Brain (organoid and tissue), 16 donors: ENCODE measurements at places on chromosomes 2 and 18.

- no peak for DNase-seq
Observed at GRCh38 chr2:221370857-221371211, 201.3 kb downstream of the EPHA4 start.

DNA sequence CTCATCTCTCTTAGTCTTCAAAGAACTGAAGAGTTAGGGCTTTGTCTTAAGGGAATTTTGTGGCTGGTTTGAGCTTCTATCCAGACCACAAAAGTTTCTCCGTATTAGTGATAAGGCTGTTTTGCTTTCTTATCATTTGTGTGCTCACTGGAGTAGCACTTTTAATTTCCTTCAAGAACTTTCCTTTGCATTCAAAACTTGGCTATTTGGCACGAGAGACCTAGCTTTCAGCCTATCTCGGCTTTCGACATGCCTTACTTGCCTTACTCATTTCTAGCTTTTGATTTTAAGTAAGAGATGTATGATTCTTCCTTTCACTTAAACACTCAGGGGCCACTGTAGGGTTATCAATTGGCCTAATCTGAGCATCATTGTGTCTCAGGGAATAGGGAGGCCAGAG lies 29.9 kb downstream of the HDHD2 start:
- DNase-seq: no peak

GRCh38 chr2:127661072-127661649 lies 14.2 kb downstream of the LIMS2 start:
- DNase-seq: no peak

- no peak for DNase-seq
Observed at GRCh38 chr2:162196638-162197037, 44.6 kb upstream of the GCG start.

DNA sequence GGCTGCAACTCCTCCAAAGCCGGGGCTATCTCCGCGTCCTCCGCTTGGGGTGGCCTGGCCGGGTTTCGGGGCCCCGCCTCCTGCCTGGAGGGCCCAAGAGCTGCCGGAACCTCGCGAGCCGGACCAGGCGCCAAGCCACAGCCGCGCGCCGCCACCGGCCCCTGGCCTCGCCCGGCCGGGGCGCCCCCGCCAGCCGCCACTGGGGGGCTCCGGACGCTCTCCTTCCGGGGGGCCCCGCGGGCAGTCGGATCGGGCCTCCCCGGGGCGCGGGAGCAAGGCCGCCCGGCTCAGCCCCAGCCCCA lies 17.4 kb upstream of the HAAO start:
- peak; percentile 80 for DNase-seq

DNA sequence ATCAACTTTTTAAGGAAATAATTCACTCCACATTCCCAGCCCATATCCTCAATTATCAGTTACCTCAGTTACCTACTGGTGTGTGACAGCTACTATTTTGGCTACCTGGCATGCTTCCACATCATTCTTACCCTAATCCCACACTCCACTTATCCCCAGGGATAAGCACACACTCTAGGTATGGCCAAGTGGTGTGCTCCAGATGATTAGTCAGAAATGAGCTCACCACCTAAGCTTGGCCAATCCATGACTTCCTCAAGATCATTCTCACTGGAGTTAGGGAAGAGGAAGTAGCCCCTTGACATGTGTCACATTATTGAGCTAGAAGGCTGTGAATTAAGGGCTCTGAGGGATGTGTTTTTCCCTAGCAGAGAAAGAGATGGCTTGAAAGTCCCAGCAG lies 20.9 kb upstream of the SMAD4 start:
- no peak for DNase-seq

DNA sequence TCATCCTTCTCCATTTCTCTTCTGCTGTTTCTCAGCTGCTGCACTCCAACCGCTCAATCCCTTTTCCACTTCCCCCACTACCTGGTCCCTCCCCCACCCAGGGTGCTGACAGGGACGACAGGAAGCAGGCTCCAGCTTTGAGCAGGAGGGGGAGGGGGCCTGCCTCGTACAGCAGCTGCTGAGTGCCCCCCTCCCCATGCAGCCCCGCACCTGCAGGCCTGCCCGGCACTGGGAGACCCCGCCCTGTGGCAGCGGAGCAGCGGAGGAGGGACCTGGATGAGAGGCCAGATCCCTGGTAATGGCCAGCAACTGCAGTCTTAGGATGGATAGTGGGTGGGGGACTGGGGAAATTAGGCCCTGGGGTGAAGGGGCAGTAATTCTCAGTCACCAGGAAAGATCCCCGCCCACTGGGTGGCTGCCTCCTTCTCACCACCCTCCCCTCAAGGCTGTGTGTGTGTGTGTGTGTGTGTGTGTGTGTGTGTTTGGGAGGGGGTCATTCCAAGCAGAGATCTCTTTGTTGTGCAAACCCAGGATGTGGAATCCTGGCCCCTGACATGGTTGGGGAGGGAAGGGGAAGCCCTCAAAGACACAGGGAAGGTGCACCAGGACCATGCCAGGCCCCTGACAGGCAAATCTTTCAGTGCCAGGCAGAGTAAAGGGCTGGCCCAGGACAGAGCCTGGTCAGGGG lies 6.8 kb upstream of the CRYBA2 start:
- no peak for DNase-seq

DNA sequence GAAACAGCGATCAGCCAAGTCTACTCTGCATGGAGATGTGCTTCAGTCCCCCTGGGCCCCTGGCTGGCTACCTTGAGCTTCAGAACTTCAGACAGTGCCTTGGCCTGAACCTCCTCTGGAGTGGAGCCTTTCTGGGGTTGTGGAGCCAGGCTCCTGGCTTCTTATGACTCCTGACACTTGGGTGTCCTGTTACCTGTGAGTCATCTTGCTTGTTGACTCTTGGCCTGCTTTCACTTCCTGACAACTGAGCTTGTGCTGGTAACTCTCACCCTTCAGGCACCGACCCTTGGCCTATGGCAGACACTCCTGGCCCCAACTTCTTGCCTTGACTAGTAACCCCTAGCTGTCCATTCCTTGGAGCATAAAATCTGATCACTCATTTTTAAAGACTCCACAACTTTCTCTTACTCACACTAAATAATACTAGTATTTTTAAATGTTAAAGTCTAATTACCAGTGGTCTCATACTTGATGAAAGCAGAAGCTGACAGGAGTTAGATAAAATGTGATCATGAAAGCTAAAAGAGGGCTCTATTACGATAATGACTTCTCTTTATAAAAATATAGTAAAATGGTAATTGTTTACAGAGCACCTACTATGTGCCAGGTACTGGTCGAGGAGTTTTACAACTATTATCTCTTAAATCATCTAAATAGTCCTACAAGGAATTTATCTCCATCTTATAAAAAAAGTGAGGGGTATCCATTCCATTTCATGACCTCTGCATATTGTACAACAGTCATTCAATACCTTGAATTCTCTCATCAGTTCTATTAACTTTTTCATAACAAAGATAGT lies 46.3 kb upstream of the VIT start:
- no peak for DNase-seq

DNA sequence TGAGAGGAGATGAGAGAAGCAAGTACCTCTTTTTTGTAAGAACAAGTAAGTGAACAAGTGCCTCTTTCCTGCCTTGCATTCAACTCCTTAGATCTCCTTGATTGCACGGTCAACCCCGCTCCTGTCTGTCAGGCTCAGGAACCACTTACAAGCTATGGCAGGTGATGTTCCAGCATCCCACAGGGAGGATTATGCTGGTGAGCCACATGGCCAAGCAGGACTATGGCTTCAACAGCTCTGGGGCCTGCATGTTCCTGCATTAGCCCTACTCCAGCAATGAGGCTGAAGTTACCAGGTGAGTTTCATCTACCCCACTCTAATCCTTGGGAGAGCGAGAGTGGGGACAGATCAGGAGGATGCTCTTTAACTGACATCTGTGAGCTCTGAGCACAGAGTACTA lies 29.5 kb downstream of the TTC32 start:
- no peak for DNase-seq

GRCh38 chr2:127068351-127068741 lies 38.6 kb downstream of the BIN1 start:
- no peak for DNase-seq

GRCh38 chr2:128270672-128271596 lies 47.7 kb downstream of the HS6ST1 start:
- DNase-seq: no peak

DNA sequence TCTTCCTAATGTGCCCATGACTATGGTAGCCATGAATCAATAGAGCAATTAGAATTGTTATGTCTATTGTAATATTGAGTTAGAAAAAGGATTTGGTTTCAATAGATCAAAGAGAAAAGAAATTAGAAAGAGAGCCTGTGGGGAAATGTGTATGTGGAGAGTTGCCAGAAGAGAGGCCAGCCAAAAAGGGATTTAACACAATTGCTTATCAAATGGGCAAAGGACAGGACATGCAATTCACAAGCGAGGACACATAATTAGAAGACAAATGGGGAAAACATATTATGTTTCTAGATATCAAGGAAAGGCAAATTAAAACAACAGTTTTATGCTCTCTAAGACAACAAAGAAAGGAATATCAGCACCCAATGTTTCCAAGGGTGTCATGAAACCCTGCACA lies 403.2 kb upstream of the KLHL29 start:
- DNase-seq: peak; percentile 39

- no peak for DNase-seq
Observed at GRCh38 chr2:126778561-126779501, 119.9 kb upstream of the TEX51 start.

DNA sequence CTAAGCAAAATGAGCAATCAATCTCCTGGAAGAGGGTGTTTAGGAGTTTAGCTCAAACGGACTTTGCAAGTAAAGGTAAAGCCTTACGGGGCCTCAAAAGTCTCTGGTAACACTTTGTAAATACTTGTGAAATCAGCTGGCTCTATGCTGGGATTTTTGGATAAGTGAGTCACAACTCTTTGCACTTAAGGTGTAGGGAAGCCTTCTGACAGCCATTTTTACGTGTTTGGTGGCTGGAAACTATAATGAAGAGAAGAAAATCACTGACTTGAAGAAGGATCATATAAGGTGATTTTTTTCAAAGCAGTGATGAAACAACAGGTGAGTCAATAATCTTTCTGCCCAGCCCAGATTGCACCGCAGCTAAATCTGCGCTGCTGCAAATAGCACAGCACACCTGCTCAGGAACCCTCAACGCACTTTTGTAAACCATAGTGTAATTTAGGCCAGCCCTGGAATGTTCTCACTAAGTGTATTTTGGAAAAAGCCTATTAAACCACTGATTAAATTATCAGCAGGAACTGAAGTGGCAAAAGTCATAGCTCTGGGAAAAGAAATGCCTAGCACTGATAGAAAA lies 218.8 kb downstream of the AGPS start:
- no peak for DNase-seq

- DNase-seq: no peak
Observed at GRCh38 chr2:18464913-18465312, 95.5 kb downstream of the RDH14 start.

DNA sequence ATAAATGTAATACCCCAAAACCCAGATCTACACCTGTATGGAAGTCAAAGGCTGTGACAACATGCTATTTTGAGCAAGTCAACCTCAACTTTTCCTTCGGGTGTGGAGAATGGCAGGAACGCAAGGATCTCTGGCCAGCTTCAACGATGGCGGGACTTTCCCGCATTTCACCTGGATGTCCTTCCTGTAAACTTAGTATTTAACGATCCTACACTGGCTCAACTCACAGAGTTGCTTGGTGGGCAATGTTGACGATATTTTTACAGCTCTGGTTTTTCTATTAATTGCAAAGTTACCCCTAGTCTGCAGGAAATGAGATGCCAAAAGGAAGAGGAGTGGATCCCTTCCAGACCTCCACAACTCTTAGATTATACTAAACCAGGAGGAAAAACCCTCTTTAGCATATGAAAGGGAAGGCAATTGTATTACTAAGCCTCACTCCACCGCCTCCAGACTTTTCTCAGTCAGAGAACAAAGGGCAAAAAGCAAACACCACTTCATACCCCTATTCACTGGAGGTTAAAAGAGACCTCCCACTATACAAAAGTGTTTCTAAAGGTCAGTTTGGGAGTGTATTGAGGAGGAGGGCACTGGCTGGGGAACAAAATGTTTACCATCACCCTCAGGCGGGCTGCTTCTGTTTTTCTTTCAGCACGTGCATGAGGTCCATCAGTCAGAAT lies 56.5 kb upstream of the ACVR1 start:
- DNase-seq: peak; percentile 74

- DNase-seq: peak; percentile 36
Observed at GRCh38 chr18:27861539-27861938, 315.4 kb downstream of the CDH2 start.

- no peak for DNase-seq
Observed at GRCh38 chr2:96542357-96542977, 5.9 kb downstream of the ARID5A start.

GRCh38 chr2:105324732-105325131 lies 4.8 kb downstream of the TGFBRAP1 start:
- no peak for DNase-seq

DNA sequence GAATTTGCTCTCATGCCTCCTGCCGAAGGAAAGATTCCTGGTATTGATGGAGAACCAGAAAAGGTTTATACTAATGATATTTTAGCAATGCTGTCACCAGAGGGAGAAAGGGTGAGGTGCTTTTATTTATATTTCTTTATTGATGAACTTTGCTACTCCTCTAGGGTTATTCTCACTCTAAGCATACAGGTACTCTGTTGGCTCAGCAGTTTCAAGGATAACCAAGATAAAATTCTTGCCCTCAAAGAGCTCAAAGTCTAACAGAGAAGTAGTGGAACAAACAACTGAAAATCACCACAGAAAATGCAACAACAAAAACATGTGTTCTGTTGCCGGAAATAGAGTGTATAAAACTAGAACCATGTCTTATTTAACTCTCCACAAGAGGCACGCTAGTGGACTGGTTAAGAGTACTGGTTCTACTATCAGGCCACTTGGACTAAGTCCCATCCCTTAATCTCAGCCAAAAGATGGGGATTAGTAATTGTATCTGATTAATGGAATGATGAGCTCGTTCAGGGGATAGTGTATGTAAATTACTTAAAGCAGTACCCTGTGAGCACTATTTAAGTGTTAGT lies 103.6 kb downstream of the DNAH6 start:
- no peak for DNase-seq

- DNase-seq: no peak
Observed at GRCh38 chr2:235799281-235799680, 305.4 kb downstream of the AGAP1 start.

DNA sequence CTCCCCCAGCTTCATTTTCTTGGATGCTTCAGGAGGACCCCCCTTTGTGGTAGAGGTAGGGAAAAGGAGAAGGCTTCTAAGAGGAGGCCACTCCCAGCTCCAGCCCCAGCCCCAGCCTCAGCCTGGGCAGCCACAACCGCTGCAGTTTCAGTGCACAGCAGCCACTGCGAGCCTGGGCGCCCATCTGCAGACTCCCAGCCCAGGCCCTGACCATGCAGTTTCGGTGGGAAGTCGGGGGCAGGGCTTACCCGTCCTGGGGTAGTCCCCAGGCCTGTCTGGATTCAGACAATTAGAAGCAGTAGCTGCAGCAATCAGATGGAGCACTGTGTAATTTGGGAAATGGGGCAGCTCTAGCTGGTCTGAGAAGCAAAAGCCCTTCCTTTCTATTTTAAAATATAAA lies 28.6 kb downstream of the ITM2C start:
- no peak for DNase-seq

DNA sequence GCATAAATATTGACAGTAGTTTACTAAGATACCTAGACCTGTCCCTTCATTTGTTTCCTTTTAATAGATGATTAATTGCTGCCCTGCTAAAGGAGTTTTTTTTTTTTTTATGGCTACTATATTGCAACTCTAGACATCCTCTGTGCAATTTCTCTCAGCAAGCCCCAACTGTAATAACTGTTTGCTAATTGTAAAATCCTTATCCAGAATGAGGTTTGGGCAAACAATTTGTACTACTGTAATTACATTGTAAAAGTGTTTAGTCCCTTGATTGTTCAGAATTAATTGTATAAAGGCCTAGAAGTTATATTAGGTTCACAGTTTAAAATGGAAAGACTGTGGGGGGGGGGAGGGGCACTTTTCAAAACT lies 3.7 kb upstream of the MEIS1 start:
- no peak for DNase-seq

- no peak for DNase-seq
Observed at GRCh38 chr18:63445037-63445436, 22.8 kb upstream of the VPS4B start.
